ENCODE measurements at places on chromosomes 1 and 21.
A peak's percentile ranks its signal among the peaks of the same experiment; 100 is the strongest.

GRCh38 chr1:231065510-231066241 lies 25.6 kb upstream of the FAM89A start:
- no peaks in the 10 kb centered on the region for H3K4me1 ChIP-seq
- no peak overlapping the region for H3K27ac ChIP-seq
- no peak overlapping the region for H3K4me3 ChIP-seq
- H3K36me3 ChIP-seq, result no peaks in the 10 kb centered on the region
- no peak for DNase-seq

GRCh38 chr21:24444736-24445135 lies 1162.5 kb downstream of the MRPL39 start:
- no peak overlapping the region for H3K27ac ChIP-seq
- no peaks in the 10 kb centered on the region for H3K36me3 ChIP-seq
- DNase-seq, result no peak
- no peaks in the 10 kb centered on the region for H3K27me3 ChIP-seq

GRCh38 chr1:165915480-165915879 lies 88.1 kb downstream of the UCK2 start:
- DNase-seq, result peak; percentile 1
- H3K27me3 ChIP-seq, result no peaks in the 10 kb centered on the region
- no peak overlapping the region for H3K4me3 ChIP-seq
- H3K4me1 ChIP-seq, result no peaks in the 10 kb centered on the region
- no peak overlapping the region for H3K27ac ChIP-seq

DNA sequence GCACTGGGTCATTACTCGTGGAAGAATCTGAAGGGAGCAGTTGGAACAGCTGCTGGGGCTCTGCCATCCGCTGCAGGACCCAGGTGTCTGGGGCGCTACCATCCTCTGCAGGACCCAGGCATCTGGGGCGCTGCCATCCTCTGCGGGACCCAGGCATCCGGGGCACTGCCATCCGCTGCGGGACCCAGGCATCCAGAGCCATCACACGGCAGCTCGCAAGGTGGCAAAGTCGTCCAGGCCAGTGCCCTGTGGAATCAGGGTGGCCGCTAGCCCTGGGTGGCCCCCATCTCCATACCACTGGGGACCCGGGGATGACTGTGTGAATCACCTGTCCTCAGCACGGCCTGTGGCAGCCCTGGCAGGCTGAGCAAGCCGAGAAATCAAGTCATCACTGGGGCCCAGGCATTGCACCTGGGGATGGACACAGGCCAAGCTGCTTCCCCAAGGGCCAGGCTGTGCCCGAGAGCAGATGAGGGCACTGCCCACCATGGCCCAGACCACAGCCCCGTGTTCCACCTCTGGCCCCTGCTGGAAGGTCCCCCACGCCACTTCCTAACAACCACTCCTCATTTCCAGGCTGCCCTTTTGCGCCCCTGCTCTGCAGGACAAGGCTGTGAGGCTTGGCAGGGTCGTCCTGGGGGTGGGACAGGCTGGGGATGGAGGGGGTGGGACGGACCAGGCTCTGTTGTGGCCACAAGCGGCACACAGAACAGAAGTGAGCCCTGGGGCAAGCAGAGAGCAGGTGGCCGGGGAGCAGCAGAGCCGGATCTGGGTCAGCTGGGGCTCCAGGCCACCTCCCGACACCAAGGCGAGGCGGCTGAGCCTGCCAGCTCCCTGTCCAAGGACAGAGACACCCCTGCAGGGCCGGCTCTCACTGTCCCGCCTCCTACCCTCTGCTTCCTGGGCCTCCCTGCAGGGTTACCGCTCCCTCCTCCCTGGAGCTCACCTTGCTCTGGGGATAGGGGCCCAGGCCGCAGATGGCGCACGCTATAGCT lies 12.7 kb downstream of the GABRD start:
- H3K27me3 ChIP-seq, result no peaks in the 10 kb centered on the region
- no peak overlapping the region for H3K27ac ChIP-seq
- no peaks in the 10 kb centered on the region for H3K4me1 ChIP-seq
- no peaks in the 10 kb centered on the region for H3K36me3 ChIP-seq
- no peak for DNase-seq

DNA sequence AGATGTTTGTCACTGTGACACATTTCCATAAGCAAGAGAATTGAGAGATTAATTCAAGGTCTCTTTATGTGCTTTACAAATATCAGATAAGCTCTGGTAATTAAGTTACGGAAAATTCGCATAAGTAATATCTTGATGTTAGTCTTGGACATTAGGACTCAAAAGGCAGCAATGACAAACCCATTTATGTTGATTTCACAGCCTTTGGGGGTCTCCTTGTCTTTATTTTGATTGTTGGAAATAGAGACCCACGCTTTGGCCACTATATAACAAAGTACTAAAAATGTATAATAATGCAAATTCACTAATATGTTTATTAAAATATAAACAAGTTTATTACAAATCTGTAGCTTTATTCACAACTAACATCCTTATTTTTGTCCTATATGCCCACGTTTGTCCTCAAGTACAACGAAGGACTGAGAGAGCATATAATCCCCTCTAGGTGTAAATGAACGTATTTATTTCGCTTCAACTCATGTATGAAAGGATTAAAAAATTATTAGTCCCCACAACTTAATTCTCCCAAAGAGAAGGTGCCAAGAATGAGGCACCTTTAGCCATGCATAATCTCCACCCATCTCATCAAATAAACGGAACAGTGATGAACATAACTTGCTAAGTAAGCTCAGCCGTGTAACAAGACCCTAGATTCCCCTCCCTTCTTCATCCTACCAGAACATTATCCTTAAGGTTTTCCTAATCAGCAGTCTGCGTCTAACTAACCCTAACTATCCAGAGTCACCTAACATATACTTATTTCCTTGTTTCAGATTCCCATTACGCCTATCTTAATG lies 1.6 kb upstream of the LAMC1 start:
- peaks cover 11% of the 10 kb centered on the region for H3K36me3 ChIP-seq
- H3K4me3 ChIP-seq, result peak overlapping the region; percentile 87
- DNase-seq, result no peak
- no peaks in the 10 kb centered on the region for H3K27me3 ChIP-seq

- no peaks in the 10 kb centered on the region for H3K27me3 ChIP-seq
- DNase-seq, result no peak
- no peaks in the 10 kb centered on the region for H3K36me3 ChIP-seq
These were observed 633.5 kb downstream of the KIF26B start for GRCh38 chr1:245788269-245788668.

Data from RWPE2 (cell line).